ENCODE measurements at places on chromosomes 3 and 15.

DNA sequence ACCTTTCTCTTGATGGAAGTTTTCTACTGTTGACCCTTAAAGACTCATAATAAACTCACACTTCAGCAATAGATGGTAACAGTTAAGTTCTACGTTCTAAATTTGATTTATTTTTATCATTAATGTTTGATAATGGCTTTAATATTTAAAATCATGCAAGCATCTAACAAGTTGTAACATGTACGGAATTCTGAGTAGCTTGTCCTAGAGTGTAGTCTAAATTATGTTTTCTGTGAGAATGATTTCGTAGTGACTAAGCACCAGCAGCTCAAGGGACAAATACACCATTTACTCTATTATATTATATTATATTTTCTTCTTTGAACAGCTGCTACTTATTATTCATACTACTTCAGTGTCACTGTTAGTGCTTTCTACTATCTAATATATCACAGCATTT lies 345.6 kb downstream of the NLGN1 start:
- no peak for DNase-seq

DNA sequence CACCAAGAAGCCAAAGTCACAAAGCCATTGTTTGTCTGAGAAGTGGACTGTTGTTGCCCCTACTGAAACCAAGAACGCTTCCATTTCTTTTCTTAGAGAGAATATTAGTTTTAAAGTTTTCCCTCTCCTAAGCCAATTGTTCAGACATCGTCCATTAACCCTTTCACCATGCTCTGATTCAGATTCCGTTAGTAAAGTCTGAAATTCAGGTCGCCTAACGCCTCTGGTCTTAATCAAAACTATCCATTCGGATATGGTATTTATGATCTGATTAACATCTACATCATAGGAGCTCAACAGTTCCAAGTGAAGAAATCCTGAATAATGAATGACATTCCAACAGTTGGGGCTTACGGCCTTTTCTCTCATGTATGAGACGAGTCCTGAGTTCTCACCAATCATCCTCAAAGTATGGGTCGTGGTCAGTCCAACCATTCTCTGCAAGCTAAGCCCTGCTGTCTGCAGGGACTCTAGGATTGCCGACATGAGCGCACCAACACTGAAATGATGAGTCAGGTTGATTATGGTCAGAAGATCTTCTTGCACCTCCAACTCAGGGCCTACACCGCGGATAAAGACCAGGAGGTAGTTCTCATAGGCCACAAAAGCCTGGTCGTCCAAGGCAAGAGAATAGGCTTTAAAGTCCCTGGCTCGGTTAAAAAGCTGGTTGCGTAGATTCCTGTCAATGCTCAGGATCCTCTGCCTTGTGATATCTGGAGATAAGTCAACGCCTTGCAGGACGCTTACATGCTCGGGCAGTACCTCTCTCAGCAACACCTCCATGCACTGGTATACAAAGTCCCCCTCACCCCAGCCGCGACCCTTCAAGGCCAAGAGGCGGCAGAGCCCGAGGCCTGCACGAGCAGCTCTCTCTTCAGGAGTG lies 767 bp downstream of the EPM2AIP1 start:
- peak; percentile 8 for DNase-seq

DNA sequence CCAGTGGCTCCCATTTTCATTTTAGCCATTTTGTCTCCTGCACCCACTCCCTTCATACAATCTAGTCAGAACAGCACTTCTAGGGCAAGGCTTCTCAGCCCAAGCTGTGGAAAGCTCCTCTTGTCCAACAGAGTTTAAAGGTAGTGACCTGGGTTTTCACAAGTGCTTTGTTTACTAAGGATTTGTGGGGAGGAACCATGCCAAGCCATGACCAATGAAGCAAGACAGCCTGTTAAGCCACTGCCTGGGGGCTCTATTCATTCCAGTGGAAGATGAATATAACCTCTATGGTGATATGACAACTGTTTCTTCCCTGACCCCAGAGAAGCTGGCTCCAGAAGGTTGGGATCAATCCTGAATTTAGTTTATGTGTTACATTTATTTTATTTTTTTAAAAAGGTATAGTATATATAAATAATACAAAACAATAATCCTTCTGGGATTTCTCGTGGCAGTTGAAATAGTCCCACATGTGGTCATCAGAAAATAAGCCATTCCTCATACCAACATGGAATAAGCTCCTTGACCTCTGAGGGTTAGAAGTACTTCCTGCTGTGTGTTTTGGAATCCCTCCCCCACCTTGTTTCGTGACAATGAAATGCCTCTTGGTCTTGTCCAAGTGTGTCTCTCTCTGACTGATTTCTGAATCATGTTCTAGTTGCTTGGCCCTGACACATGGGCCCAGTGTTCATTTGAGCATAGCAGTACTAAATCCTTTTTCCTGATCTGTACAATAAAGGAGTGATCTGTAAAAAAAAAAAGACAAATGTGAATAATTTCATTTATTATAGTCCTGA lies 13.3 kb upstream of the THUMPD3 start:
- DNase-seq, result no peak

GRCh38 chr3:94156626-94157025 lies 93.8 kb downstream of the NSUN3 start:
- DNase-seq, result no peak

DNA sequence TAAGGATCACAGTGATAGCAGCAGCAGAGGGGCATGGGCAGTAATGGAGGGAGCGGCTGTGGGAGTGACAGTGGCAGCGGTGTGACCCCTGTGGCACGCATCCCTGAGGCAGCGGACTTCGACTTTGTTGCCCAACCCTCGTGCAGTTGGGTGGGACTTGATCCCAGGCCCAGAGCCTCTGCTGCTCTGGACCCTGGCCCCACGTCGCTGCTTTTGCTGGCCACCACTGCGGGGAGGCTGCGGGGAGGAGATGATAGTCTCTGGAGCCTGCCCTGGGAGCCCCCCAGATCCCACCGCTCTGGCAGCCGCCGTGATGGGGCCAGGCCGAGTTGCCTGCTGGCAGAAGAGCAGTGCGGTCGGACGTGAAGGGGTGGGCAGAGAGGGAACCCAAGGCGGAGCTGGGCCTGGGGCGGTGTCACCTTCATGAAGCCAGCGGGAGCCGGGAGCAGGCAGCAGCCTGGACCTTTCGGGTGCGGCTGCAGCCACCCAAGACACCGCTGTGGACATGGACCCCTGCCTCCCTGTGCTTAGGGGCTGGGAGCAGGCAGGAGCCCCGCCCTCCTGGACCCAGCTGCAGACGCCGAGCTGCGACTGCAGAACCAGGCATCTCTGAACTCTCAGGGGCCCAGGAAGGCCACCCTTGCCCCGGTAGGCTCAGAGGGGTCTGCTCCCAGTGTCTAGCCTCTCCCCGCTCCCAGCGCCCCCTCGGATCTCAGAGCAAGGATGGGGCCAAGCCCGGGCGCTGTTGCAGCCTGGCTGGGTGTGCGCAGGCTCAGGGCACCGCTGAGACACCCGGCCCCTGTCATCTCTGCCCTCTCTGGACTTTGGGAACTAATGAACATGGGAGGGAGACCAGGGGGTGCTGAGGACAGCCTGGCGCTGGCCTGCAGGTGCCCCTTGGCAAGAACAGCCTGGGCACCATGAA lies 38.3 kb downstream of the COMMD2 start:
- DNase-seq, result no peak

GRCh38 chr15:67184208-67184925 lies 70.1 kb downstream of the AAGAB start:
- DNase-seq, result no peak

DNA sequence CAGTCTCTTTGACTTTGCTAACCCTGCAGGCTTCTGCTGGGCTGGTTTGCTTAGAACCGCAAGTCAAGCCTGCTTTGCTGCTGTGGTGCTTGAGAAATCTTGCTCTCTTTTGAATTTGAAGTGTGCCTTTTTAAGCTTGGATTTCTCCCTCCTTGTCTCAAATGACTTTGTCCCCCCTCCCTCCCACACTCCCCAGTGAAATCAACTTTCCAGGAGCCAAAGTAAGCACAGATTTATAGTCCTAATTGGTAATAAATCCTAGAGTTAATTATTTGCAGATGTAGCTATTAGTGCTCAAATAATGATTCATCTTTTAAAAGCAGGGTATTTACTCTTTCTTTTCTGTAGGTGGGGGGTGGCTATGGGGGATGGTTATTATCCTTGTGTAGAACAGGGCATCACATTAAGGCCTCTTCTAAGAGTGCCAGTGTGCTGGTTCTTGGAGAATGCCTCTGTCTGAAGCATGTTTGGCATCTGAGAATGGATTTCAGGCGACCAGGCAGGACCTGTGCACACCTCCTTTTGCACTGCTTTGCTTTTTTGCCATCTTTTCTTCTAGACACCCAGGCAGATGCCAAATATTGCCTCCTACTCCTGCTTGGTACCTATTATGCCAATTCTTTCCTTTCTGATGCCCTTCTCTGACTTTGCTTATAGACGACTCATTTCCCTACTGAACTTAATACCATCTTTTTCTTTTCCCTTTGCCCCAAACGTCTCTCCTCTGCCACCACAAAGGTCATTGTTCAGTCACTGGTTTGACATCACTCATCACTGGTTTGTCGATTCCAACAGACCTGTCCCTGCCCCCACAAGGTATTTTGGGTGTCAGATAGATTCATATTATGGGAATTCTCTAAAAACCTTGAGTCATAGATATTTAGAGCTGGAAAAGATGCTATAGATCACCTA lies 50.7 kb downstream of the CLDN11 start:
- no peak for DNase-seq

- peak; percentile 23 for DNase-seq
Measured at GRCh38 chr3:105686278-105686897, 182.4 kb downstream of the CBLB start.

DNA sequence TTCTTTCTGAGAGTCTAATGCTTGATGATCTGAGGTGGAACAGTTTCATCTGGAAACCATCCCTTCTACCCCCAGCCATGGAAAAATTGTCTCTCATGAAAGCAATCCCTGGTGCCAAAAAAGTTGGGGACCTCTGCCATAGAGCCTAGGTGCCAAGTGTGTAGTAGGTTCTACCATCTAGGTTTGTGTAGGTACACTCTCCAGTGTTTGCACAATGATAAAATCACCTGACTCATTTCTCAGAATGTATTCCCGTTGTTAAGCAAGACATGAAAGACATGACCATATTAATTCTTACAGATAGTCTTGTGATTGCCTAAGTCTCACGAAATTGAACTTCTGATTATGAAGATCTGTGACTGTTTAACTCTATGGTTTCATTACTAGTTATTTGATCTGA lies 68.6 kb downstream of the KAT2B start:
- no peak for DNase-seq

DNA sequence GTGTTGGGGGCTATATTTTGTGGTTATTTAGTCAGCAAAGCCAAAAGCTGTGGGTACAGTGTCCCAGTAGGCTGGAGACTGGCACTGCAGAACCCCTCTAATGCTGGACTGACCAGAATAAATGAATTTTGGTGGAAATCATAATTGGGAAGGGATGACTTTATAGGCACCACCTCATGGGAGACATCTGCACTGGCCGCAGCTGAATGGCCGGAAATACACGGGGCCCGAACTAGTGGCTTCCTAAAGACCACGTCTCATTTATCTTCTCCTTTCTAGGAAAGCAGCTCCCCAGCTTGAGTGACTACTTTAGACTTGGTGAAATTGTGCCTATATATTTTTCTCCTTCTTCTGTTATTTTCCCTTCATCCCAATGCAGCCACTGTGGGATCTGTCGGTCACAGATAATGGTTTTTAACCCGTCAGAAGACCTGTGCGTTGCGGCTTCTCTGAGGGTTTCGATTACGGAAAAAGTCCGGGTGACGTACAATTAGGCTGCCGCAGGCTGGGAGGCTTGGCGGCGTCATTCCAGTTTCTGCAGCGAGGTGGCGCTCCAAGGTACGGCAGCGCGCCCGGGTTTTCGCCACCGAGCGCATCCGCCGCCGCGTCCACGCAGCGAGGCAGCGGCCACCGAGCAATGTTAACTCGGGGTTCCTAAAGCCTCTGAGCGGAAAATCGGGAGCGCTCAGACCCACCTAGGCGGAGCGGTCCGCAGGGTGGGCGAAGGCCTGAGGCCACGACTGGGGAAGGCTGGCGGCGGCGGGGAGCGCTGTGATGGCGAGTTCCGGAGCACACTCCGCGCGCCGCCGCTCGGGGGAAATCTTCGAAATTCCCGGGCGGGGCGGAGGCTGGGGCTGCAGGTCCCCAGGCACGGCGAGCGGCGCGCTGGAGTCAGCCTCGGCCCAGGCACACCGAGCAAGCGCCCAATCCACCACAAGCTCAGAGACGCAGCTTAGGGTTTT lies 26.3 kb downstream of the NR2F2 start:
- peak; percentile 82 for DNase-seq

- DNase-seq, result no peak
Measured at GRCh38 chr3:195818301-195818700, 6.6 kb upstream of the MUC4 start.

- DNase-seq, result no peak
Measured at GRCh38 chr3:115512565-115513415, 110.5 kb upstream of the GAP43 start.

GRCh38 chr3:192896208-192896607 lies 21.4 kb downstream of the MB21D2 start:
- DNase-seq, result no peak

DNA sequence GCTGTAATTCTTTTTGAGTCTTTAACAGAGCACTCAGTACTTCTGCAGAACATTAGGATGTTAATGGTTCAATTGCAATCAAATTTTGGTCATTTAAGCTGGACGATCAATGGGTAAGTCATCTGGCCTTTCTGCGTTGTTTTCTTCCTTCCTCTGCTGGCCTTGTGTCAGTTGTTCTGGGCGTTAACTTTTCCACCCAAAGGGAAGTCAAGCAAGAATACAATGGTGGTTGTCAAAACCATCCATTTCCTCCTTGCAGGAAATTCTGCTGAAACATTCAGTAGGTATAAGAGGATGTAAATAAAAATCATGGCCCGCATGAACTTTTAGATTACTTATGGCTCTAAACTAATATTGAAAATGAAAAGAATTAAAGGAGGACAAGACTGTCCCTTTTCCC lies 584.0 kb downstream of the GRM7 start:
- no peak for DNase-seq

DNA sequence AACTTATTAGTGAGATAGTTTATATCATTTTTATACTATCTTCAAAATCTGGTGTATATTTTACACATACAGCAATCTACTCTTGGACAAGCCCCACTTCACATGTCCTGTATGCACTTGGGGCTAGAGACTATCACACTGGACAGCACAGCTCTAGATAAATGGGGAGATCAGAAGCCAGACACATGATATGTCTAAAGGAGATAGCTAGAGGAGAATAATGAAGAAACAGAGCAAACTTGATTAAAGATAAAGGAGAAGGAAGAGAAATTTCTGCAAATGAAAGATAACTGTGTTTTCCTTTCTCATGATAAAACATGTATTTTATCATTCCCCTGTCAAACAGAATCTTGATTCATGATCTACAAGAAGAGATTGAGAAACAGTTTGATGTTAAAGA lies 13.0 kb downstream of the CPA3 start:
- DNase-seq, result no peak

GRCh38 chr15:63698692-63699091 lies 101.5 kb downstream of the FBXL22 start:
- no peak for DNase-seq

Measured in MM.1S (cell line).